ENCODE measurements at places on chromosomes 1 and 21.

GRCh38 chr1:115764541-115764940 lies 4.0 kb downstream of the CASQ2 start:
- peak; percentile 40 for DNase-seq

GRCh38 chr1:239858529-239858928 lies 233.2 kb upstream of the FMN2 start:
- DNase-seq = no peak

- DNase-seq = no peak
These were observed 494 bp downstream of the UBE2J2 start for GRCh38 chr1:1273209-1273511.

- no peak for DNase-seq
These were observed 72.0 kb downstream of the MIS18A start for GRCh38 chr21:32206631-32207405.

DNA sequence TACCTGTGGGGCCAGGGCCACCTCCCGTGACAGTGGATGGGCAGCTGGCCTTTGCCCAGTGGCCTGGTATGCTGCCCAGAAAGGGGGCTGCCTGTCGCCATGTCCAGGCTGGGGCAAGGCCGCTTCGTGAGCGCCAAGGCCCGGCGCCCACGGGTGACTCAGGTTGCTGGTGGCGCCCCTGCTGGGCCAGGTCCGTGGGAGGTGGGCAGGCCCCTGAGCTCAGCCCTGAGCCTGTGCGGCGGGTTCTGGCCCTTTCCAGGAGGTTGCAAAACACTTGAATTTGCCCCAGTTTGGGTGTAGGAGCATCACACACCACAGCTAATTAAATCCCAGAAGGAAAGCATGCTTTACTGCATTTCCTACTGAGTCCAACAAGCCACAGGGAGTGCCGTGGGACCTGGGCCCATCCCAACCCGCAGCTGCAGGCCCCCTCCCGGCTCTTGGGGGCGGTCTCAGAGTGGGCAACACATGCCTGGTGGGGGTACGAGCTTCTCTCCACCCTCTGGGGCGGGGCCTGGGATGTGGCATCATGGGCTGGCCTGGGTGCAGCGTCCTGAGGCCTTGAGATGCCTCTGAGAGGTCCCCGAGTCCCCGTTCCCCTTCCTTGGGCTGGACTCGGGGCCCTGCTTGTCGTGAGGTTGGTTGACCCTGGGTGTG lies 159.8 kb downstream of the PEX14 start:
- DNase-seq = peak; percentile 25

GRCh38 chr1:119291611-119292206 lies 76.9 kb upstream of the HAO2 start:
- DNase-seq = no peak

DNA sequence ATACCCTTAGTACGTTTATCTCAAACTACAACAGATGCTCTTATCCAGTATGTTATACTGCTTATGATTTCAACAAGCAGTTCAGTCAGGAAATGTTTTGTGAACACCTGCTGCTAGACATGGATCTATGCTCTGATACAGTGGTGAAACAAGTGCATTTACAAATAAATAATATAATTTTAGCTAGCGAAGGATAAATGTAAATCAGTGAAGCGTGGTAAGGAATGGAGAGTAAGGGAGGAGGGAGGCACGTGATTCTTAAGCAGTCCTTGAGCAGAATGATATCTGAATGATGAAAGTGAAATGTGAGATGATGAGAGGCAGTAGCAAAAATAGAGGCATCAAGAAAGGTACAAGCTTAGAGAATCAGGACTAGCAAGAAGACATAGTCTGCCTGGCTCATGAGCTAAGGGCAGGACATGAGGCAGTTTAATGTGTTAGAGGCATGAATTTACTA lies 6.3 kb downstream of the TSNAX start:
- DNase-seq = no peak

DNA sequence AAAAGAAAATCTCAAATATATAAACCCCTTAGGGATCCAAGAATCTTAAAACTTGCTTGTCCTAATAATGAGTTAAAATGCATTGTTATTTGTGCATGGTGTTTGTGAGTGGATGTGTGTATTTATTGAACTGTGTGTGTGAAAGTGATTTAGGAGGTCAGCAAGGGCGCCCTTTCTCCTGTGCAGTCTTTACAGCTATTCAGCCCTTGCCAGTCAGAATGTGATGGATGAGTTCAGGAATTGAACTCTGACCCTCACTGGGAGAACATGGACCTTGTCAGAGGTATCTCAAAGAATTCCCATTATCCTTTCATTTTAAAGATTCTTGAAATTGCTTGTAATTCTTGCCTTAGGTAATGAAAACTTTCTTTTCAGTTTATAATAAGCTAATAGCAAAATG lies 493.0 kb upstream of the ADGRL4 start:
- DNase-seq = no peak

- no peak for DNase-seq
These were observed 9.4 kb downstream of the MATN1 start for GRCh38 chr1:30714025-30714424.

DNA sequence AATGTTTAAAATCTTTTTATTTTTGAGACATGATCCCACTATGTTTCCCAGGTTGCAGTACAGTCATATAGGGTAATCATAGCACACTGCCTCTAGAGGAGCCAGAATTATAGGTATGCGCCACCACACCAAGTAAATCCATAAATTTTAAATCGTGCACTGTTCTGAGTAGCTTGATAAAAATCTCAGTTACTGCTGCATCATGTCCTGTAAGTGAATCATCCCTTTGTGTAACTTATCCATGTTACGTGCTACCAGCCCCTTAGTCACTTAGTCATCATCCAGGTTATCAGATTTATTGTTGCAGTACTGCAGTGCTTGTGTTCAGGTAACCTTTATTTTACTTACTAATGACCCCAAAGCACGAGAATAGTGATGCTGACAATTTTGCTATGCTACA lies 1770.9 kb downstream of the BRINP3 start:
- peak; percentile 63 for DNase-seq

- no peak for DNase-seq
These were observed 182.1 kb upstream of the LMO4 start for GRCh38 chr1:87146538-87146937.

DNA sequence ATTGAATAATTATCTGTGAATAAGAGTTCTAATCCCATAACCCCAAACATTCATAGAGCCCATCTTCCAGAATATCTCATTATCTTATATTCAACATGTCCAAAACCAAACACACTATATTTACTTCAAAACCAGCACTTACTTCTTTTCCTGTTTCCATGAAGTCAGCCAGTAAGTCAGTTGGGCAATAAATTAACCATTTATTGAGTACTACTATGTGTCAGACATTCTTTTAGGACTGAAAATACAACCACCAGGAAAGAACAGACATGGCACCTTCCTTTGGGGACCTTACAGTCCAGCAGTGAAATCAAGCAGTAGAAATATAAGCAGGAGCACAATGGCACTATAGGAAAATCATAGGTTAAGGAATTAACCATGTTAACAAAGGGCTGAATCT lies 8.8 kb downstream of the AK5 start:
- DNase-seq = no peak

GRCh38 chr1:212317916-212318315 lies 32.7 kb downstream of the PPP2R5A start:
- DNase-seq = no peak

- peak; percentile 80 for DNase-seq
These were observed 37.4 kb downstream of the LRRC52 start for GRCh38 chr1:165580931-165581871.

DNA sequence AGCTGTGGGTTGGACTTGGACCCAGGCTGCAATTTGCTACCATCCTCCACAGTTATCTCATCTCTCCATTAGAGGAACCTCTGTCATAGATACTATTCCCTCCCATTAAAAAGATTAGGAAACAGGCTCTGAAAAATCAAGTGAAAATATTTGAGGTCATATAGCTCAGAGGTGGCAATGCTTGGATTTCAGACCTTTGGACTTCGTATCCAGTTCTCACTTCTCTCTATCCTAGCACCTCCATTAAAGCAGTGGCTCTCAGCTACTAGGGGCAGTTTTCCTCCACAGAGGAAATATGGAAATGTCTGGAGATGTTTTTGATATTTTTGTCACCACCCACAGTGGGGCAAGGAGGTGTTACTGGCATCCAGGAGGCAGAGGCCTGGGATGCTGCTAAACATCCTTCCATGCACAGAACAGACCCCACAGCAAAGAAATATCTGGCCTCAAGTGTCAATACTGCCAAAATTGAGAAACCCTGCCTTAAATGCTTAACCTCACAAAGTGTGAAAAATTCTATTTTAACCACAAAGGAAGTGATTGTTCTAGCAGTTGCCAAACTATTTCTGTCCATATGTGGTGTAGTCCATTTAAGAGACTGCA lies 54.1 kb downstream of the C8A start:
- DNase-seq = peak; percentile 92

GRCh38 chr1:175152006-175152652 lies 40.4 kb downstream of the KIAA0040 start:
- DNase-seq = peak; percentile 23

GRCh38 chr1:198934901-198935305 lies 296.1 kb downstream of the PTPRC start:
- DNase-seq = peak; percentile 38

DNA sequence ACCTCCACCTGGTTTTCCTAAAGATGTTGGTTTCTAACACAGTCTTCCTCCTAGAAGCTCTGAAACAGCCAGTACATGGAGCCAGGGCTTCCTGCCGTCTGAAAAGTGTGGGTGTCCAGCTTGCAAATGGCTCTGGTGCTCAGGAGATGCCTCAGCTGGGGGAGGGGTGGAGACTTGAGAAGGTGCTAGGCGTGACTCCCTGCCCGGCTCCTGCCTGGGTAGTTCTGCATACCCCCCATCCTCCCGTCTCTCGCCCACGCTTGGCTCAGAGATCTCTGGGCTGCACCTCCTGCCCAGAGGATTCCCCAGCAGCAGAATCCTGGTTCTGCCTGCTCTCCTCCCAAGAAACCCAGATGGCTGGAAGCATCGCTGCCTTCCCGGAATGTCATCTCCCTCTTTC lies 16.9 kb downstream of the STUM start:
- DNase-seq = no peak

GRCh38 chr1:9307303-9307702 lies 14.6 kb downstream of the SPSB1 start:
- no peak for DNase-seq

- DNase-seq = no peak
These were observed 423.6 kb downstream of the HLX start for GRCh38 chr1:221302810-221303209.

- no peak for DNase-seq
These were observed 124.5 kb upstream of the ERG start for GRCh38 chr21:38622827-38623209.

DNA sequence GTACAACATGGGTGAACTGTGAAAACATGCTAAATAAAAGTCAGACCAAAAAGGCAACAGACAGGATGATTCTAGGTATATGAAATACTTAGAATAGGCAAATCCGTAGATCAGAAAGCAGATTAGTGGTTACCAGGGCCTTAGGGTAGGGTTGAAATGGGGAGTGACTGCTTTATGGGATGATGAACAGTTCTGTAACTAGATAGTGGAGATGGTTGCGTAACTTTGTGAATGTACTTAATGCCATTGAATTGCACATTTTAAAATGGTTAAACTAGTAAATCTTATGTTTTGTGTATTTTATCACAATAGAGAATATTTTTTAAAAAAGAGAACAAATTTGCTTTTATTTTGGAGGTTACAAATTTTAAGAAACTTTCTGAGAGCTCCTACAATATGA lies 17.4 kb downstream of the ZNF326 start:
- DNase-seq = no peak

DNA sequence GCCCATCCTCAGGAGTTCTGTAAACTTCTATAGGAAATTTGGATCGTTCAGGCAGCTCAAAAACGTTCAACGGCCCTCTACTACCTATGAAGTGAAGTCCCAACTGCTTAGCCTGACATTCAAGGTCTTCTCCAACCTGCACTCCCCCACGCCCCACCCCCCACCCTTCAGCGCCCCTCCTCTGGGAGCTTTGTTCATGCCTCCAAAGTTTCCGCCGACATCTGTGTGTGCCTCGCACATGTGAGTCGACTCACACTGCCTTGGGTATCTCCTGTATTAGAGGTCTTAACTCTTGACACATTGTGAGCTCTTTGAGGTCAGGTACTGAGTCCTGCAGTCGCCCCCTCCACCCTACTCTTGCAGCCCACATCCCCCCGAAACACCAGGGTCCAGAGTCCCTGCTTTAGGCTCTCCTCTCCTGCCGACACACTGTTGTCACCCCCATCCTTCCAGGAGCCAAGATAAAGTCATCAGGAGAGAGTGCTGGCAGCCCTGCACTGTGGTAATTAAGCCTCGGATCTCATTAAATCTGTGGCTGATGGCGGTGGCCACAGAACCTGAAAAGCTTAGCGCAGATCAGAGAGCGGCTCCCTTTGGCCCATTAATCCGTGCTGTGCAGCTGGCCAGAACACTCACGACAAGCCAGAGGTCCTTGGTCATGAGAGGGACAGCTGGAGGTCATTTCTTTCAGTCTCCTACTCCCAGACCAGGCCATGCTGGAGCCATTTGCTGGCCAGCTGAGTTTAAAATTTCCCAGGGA lies 1.4 kb upstream of the PAFAH2 start:
- DNase-seq = no peak

- peak; percentile 61 for DNase-seq
These were observed 1.4 kb downstream of the APP start for GRCh38 chr21:26169061-26169610.

DNA sequence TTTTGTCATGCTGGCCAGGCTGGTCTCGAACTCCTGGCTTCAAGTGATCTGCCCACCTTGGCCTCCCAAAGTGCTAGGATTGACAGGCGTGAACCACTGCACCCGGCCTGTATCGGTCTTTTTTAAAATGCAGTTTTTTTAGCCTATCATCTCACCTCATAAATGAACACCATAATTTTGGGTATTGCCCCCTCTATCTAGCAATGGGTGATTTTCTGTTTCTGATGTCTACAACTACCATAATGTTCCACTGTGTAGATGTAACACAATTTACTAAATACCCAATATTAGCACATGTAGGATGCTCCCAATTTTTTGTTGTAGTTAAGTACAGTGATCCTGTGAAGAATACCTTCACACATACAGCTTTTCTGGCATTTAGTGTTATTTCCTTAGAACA lies 2.0 kb upstream of the CAMTA1 start:
- no peak for DNase-seq

DNA sequence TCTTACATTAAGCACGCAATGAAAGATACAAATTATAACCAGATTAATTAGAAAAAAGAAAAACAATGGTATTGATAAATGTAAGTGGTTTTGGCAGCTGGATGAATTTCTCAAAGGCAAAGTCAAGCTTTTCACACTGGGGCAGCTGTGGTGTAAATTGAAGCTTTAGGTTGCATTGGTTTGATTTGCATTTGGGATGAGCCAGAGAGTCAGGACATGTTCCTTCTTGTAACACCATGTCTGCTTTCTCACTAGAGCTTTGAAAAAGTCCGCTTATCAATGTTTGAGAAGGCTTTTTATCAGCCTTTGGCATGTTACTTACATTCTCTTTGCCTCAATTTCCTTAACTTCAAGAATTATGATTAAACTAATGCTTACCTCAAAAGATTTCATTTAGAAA lies 173.9 kb downstream of the GPATCH2 start:
- DNase-seq = no peak
